ENCODE measurements at places on chromosomes 13 and 19.

GRCh38 chr19:35202722-35203688 lies 25.5 kb downstream of the FAM187B start:
- no peak for DNase-seq

- no peak for DNase-seq
These were observed 294.2 kb downstream of the PCDH17 start for GRCh38 chr13:57925751-57926150.

- no peak for DNase-seq
These were observed 16.1 kb downstream of the ZSWIM9 start for GRCh38 chr19:48186541-48186991.

GRCh38 chr13:98965325-98965724 lies 12.5 kb downstream of the DOCK9 start:
- DNase-seq = no peak

DNA sequence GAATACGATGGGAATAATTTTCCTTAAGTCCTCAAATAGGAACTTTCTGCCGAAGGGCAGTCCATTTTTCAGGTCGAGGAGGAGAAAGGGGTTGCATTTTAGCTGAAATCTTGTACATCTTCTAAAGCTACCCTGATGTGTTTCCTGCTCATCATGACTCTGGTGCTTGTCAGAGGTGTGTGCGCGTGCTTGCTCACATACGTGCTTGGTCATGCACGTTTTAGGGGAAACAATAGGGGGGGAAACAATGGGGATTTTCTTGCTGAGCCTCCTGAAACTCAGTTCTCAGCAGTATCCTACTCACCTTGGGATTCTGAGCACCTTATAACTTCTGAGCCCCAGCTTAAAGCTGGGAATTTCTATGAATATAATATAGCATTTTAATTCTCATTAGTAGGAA lies 44.7 kb downstream of the TM9SF2 start:
- DNase-seq = no peak

- no peak for DNase-seq
These were observed 759 bp downstream of the RB1 start for GRCh38 chr13:48304143-48304876.

GRCh38 chr13:84739021-84739420 lies 856.7 kb upstream of the SLITRK1 start:
- DNase-seq = no peak

DNA sequence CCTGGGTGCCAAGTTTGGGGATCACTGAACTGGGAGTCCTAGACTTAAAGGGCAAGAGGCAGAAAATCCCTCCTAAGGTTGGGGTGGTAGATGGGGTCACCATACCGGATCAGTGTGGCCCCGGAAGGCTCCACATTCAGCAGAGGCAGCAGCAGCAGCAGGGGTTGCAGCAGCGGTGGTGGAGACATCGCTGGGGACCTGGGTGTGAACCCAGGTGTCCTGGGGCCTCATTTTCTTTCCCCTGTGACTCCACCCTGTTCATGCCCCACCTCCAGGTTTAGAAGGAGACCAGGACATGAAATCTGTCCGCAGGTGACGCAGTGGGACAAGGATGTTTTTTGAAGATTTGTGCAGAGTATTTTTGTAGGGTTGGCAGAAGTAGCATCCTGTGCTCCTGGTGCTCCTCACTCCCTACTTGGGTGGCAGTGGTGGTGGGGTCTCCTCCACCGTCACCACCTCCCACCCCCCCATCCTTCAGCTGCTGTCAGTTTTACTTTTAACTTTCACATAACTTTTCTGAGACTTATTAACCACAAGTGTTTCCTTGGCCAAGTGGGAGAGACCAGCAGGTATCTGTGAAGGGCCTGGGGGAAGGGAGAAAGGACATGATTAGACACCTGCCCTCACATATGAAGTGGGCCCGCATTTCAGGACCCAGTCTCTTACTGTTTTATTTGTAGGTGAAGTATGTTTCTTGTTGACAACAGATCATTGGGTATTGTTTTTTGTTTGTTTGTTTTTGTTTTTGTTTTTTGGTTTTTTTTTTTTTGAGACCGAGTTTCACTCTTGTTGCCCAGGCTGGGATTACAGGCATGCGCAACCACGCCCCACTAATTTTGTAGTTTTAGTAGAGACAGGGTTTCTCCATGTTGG lies at the start of gene NAPSA:
Gene NAPSA (minus strand): TSS at position 206 of the 873 bp plus-strand sequence. CDS start 18 bp downstream, at position 188.
- no peak for DNase-seq

DNA sequence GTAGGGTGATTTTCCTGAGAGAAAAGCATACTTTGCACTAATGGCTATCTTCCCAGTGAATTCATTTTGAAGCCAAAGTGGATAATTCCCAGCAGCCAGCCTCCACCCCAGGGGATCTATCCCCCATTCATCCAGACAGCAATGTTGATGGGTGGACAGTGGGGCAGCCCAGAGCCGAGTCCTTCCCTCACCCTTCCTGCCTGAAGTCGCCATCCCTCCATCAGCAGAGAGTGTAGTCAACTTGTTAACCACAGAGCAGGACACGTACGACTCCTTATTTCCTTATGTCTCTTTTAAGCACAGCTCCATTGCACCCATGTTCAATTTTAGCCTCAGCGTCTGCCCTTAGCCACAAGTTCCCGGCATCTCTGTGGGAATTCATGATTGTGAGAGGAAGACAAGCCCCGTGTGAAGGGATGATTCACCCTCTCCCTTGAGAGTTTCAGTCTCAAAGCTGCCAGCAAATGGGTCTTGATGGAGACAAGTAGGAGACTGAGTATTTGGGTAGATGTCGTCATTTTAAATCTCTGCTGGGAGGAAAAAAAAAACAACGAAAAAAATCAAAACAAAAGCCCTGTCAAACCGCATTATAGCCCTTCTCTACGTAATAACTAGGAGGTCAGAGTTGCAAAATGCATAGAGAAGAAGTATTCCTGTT lies 58.3 kb upstream of the MEDAG start:
- DNase-seq = no peak

GRCh38 chr19:18225355-18225701 lies 910 bp downstream of the PDE4C start:
- DNase-seq = no peak

DNA sequence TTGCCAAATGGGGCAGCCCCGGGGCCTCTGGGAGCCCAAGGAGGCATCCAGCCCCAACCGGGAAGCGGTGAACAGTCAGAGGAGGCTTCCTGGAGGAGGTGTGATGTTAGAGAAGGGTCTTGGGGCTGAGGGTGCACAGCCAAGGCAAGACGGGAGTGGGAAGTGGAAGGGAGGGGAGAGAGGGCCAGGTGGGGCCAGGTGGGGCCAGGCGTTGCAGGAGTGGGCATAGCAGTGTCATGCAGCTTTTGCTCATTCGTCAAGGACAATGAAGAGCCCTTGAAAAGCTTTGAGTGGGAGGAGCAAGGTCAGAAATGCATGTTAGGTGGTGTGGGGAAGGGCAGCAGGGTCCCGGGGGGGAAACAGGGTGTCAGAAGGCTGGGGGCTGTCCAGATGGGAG lies 1.8 kb downstream of the FBN3 start:
- no peak for DNase-seq

- DNase-seq = no peak
These were observed 5.2 kb downstream of the TLE6 start for GRCh38 chr19:2982561-2982960.

DNA sequence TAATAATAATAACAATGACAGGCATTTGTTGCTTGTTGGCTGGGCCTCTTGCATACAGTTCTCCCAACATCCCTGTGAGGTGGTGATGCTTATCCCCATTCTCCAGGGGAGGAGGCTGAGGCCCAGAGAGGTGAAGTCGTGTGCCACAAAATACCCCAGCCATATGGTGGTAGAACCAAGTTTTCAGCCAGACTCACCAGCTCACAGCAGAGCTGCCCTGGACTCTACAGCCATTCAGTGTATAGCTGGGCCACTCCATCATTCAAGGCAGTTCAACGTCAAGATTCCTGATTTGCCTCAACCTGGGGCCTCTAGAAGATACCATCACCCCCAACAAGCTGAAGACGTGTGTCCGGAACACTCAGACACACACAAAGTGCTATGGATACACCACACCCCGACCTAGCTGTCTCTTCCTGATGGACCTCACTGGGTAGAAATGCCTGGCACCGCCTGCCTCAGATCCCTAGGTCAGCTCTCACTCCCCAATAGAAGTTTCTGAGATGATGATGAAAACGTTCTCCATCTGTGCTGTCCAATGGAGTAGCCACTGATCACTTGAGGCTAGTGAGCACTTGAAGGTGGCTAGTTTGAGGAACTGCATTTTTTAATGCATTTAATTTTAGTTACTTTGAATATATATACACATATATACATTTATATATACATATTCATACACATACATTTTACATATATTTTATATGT lies 4.3 kb upstream of the CEACAM19 start:
- no peak for DNase-seq

DNA sequence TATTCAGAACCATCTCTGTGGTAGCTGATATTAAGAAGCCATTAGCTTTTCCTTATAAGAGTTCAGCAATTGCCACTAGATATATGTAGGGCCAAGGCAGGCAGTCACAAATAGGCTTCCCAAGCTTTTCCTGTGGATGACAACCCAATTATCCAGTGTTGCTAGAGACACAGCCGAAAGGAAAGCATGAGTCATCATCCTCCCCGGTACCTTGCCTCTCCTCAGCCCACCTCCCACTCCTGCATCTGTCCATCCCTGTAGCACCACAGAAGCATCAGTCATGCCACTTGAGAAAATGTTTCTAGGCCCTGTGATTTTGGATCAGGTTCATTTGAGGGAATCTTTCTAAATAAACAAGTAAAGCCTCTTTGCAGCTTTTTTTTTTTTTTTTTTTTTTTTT lies 204.3 kb downstream of the DNAJC15 start:
- DNase-seq = no peak

DNA sequence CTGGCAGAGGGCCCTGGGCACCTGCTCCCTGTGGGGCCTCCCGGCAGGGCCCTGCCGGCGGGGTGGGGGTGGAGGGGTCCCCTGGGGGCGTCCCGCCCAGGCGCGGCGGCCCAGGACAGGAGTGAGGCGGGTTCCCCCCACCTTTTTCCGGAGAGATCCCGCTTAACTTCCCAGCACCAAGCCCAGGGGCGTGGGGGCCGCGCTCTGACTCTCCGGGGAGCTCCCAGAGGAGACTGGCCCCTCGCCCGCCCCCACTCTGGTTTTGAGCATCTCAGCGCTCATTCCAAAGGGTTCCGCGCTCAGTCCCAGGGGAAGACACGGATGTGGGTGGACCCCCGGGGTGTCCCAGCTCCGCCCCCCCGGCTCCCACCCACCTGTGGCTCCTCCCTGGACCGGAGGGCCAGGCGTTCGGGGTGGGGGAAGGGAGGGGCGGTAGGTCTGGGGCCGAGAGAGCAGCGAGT lies 476 bp downstream of the C2CD4C start:
- no peak for DNase-seq

DNA sequence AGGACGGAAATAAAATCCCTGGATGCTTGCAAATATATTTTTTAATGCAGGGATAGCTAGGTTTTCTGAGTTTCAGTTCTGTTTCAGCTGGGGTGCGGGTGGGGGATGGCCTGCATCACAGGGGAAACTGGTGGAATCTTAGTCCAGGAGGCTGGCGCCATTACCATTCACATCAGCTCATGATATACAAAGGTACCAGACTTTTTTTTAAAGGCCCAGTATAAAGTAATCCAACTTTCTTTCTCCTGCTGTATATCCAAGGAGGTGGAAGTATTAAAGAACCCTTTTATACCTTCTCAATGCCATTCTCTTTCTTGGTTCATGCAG lies 343.8 kb downstream of the KCNRG start:
- no peak for DNase-seq

DNA sequence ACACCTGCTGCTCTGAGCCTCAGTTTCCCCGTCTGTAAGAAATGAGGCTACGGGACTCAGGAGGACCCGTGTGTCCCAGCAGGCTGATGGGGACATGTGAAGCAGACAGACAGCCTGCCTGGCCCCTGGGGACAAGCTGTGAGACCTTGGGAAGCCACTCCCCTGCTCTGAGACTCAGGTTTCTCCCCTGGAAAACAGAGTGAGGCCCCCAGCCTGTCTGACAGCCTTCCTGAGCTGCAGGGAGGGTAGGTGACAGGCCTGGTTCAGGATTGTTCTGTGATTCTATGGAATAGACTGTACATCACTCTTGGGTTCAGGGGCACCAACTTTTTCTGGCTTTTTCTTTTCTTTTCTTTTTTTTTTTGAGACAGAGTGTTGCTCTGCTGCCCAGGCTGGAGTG lies 2.9 kb upstream of the NTF4 start:
- no peak for DNase-seq

DNA sequence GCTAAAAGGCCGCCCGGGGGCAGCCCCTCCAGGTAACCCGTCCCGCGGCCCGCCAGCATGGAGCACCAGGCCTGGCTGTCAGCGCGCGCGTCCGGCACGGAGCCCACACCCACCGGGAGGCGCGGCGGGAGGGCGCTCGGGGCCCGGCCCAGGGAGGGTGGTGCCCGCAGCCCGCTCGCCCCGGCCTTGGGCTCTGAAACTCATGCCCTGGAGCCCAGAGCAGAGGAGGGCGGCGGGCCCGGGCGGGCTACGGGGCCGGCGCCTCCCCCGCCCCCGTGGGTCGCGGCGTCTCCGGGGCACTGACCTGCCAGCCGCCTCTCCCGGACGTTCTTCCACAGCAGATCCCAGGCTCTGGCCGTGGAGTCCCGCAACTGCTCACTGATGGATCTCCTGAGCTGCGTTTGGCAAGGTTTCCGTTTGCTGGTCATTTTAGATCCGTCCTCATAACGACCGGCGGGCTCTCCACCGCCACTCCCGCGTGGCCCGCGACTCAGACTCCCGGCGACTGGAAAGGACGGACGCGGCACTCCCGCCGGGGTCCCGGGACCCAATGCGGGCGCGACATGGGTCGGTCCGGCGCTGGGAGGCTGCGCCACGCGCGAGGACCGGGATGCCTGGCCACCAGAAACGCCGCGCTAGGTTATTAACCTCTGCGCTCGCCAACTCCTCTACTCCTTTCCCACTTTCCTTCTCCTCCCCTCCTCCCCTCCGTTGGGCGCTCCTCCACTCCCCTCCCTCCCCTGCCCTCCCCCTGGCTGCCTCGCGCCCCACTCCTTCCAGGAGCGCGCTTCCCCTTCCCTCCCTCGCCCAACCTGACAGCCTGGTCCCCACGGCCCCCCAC lies 64.7 kb upstream of the STARD13 start:
- no peak for DNase-seq

- DNase-seq = no peak
These were observed 33.4 kb downstream of the RFX2 start for GRCh38 chr19:6076675-6077463.

DNA sequence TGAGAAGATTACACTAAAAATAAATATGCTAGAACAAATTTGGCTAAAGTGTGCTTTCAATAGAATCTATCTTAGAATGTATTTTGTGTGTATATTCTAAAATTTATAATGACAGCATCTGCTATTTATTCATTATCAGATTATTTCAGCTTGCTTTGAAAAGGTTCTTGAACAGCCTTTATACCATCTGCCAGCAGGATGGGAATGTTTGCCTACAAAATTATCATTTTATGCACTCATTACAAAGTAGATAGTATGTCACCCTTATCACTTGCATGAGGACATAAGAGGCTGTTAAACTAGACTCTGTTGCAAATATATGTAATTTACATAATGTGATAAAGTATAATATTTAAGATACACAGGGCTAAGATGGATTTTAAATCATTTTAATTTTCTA lies 1286.9 kb upstream of the PCDH20 start:
- no peak for DNase-seq

DNA sequence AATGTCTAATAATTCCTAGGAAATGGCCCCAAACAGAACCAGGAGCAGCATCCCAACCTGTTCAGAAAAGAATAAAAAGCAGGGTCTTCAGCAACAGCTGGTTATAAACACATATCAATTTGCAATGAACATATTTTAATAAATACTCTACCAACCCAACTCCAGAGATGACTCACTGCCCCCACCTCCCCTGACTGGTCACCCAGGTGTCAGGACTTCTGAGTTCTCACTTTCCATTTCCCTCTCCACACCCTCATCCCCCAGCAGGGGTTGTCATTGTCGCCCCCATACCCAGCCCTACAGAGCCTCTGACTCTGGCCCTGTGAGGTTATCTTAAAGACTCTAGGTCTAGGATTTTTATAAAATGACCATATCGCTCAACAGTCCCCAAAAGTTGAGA lies 6.9 kb downstream of the SERPINE3 start:
- DNase-seq = no peak

All from NCI-H2029 treated with DMSO at 0.1 percent for 48 hours (cell line).